ENCODE measurements at places on chromosomes 7 and 10.

DNA sequence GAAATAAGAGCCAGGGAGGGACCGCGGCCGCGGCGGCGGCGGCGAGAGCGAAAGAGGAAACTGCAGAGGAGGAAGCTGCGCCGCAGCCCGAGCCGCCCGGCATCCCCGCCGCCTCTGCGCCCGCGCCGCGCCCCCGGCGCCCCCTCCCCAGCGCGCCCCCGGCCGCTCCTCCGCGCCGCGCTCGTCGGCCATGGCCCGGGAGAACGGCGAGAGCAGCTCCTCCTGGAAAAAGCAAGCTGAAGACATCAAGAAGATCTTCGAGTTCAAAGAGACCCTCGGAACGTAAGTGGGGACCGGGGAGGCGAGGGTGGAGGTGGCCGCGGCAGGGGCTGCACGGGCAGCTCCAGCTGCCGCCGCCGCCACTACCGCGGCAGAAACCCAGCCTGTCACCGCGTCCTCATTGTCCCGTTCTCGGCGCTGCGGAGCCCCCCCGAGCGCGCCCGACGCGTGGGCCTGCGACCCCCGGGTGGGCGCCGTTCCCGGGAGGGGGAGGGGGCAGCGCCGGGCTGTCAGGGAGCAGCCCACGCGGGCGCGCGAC lies 351 bp downstream of the CAMK1D start:
- DNase-seq = no peak

DNA sequence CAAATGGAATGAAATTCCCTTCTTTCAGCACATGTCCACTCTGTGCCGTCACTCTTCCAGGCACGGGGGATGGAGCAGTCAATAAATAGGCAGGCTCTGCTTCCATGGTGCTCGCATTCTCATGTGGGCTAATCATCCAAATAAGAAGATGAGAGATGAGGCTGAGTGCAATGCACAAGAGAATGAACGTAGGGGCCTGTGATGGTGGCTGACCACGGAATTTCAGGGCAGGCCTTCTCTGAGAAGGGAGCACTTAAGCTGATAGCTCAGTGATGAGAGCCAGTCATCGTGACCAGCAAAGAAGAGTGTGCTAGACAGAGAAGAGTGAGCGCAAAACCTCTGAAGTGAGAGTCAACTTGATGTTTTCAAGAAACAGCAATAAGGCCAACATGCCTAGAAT lies 47.9 kb downstream of the TAF3 start:
- DNase-seq = no peak

- DNase-seq = no peak
Measured at GRCh38 chr10:11598712-11599397, 12.6 kb downstream of the USP6NL start.

DNA sequence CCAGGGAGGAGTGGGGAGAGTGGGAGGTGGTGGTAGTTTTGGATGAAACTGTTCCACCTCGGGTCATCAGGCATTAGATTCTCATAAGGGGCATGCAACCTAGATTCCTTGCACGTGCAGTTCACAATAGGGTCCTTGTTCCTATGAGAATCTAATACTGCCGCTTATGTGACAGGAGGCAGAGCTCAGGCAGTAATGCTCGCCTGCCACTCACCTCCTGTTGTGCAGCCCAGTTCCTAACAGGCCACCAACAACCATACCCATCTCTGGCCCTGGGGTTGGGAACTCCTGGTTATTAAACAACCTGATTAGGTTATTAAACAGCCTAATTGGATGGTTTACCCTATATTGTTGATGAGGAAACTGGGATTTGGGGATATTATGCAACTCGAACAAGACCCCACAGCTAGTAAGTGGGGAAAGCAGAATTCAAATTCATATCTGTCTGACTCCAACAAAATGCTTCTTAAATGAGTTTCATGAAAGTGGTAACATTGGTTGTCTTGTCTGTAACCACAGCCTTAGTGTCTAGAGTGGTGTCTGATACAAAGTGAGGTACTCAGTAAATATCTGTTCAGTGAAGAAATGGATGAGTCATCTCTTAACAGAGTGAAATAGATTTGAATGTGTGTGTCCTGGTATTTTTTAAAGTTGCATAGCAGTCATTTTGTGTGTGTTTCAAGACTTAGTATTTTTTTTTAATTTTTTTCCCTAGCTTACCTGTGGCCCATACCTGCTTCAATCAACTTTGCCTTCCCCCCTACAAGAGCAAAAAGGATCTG lies 101.6 kb downstream of the HECTD2 start:
- no peak for DNase-seq

- no peak for DNase-seq
Measured at GRCh38 chr7:157613575-157614322, 276.9 kb downstream of the DNAJB6 start.

GRCh38 chr7:52500841-52501240 lies 534.6 kb upstream of the POM121L12 start:
- no peak for DNase-seq

DNA sequence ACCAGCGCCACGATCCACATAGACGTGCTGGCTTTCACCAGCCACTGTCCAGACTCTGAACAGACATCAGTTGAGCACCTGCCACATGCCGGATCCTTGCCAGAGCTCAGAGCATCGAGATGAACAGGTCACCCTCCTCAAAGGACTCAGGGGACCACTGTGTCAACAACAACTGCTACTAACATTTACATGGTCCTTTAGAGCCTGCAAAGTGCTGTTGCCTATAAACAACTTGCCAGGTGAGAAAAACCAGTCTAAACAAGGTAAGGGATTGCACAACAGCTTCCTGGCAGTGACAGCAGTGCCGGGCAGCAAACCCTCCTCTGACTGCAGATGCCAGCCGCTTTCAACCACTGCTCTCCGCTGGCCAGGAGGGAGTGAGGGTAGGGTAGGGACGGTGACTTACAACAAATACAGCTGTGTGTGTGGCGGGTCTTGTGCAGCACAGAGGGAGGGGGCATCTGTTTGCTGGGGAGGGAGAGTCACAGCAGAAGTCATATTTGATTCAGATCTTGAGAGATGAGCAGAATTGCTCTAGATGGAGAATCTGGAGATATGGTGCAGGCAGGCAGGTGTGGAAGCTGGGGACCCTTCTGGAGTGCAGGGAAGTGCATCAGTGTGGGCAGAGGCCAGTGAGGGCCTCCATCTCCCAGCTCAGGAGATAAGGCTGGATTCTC lies 32.8 kb upstream of the RHEB start:
- DNase-seq = peak; percentile 80

DNA sequence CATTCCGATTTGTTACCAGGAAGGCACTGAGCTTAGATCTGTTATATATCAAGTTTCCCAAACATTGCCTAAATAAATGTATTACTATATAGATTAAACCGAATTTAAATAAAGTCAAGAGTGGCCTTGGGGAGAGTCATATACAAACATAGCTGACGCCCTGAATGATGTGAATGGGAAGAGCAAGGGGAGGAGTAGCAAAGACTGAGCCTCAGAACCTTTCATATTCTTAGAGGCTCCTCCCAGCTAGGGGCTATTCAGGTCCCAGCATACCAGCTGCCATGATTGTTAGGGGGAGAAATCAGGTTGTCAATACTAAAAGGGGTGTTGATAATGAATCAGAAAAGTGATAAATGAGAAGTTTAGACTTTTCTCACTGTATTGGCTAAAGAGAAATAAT lies 64.7 kb upstream of the ITGB1 start:
- DNase-seq = no peak

- peak; percentile 73 for DNase-seq
Measured at GRCh38 chr10:70381471-70382421, 679 bp downstream of the LRRC20 start.

DNA sequence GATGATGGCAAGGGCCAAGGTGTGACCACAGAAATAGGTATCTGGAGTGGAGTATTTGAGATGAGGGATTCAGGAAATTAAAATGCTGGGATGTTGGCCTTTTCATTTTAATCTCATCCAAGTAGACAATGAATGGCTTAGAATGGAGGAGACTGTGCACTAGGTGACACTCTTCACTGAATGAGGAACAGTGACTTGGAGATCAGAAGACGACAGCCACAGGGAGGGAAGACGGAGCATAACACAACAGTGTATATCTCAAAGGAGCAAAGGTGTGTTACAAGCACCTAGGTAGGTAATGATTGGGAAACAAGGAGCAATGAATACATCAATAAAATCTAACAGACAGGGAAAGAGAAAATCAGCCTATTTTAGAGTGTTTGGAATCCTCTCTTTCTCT lies 4.1 kb upstream of the TAX1BP1 start:
- no peak for DNase-seq

DNA sequence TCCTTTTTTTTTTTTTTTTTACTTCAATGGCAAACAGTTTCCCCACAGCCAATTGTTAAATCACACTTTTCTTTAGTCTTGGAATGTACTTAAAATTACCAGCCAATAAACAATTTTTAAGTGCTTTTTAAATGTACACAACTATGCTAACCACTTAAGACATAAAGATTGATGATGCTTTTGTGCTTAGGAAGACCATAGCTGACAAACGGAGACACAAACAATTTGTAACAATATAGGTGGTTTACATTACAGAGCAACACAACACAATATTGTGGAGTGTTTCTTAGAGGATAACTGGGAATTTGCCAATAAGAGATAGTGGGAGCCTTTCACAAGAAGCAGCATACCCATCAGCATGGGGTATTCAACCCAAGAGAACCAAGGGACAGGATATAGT lies 798.5 kb upstream of the IGFBP3 start:
- DNase-seq = no peak

- DNase-seq = no peak
Measured at GRCh38 chr10:91636892-91637291, 4.0 kb upstream of the PPP1R3C start.

DNA sequence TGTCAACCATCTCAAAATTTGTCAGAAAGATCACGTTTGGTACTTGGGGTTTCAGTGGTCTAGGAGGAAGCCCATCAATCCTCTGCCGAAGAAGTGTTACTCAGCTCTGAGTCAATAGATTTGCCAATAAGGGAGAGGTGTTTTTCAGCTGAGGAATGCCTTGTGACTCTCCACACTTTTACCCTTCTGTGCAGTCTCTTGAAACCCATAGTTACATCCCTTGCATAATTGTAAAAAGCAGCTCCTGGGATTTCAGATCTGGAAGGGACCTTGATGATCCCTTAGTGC lies 47.5 kb downstream of the INSYN2A start:
- DNase-seq = no peak

DNA sequence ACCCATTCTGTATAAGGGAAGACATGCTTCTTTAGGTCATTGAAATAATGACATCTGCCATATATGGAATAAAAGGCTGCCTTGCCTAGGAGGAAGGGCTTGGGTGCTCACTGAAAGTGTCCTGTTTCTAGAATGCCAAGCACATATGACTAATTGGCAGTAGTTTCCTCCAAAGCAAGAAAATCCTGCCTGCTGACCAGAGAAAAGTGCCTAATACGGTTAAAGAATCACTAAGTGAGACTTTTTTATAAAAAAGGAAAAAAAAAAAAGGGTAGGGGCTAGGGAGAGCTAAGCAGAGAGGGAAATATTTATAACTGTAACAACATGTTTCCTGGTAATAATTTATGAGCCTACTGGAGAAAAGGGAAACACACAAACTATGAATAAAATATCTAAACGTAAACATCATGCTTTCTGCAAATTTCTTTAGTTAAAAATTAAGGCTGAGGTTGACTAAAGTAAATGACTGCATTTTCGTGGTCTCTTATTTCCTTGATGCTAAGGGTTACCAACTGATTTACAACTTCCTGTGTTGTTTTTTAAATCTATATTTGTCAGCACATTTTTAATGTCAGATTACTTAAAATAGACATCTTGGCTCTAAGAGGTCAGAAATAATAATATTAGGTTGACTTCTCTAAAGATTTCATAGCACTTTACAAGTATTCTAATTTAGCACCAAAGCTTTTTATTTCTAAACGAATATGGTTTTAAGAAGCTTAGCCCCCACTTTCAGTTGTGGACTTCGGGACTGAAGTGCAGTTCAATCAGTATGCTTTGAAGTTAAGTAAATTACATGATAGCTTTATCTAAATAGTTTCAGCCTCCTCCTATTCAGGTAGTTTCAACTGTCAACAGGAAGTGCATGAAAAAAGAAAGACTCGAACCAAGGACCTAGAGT lies 89.6 kb downstream of the CABCOCO1 start:
- DNase-seq = no peak

GRCh38 chr7:129569811-129570215 lies 41.7 kb upstream of the NRF1 start:
- no peak for DNase-seq

DNA sequence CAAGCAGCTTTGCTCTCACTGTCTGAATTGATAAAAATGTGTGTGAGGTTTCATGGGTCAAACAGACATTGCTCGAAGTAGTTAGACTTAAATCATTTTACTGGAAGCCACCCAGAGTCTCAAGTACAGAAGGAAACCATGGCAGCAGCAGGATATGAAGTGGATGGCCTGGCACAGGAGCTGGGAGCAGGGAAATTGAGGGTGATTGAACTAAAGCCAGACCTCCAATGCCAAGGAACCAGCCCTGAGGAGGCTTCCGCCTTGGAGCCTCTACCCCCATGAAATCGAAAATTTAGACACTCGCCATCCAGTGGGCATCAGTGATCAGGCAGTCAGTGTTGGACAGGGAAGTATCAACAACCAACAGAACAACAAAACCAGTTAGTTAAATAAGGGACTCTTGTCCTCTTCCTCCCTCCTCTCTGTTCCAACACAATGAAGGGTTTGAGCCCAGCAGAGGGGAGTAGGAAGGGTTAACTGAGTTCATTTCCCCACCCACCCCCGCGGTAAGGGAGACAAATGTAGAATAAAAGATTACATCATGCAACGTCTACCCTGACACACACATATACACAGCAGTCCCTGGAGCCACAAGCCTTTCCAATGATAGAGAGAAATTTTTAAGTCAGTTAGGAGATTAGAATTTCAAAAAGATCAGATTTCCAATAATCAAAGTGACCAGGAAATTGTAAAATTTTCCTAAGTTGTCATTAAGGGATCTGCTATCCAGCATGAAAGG lies 156.3 kb downstream of the SLC16A9 start:
- DNase-seq = no peak
